ENCODE measurements at places on chromosomes 11 and 22. TPM values are rescaled to one million over a fixed set of nuclear protein-coding genes. Genes with fewer than 3 reads are reported as not detected.

- peaks cover 25% of the 10 kb centered on the region for H3K4me1 ChIP-seq
- no peaks in the 10 kb centered on the region for H3K36me3 ChIP-seq
- no peaks in the 10 kb centered on the region for H3K27me3 ChIP-seq
These were observed 1.5 kb downstream of the GALNT18 start for GRCh38 chr11:11620173-11620920.

DNA sequence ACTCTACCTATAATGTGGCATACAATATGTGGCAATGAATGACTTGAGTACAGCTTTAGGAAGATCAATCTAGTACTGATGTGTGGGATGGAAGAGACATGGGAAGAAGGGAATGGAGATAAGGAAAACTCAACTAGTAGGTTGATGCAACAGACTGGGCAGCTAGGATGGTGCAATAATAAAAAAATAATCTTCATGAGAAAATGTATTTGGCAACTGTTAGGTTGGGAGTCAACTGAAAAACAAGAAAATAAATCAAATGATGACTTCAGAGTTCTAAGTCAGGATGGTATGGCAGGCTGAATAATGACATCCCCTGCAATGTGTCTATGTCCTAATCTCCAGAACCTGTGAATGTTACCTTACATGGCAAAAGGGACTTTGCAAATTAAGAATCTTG, 236.8 kb upstream of the PITPNB start:
- no peaks in the 10 kb centered on the region for H3K27me3 ChIP-seq
- H3K4me3 ChIP-seq: no peak overlapping the region
- H3K27ac ChIP-seq: no peak overlapping the region

- no peaks in the 10 kb centered on the region for H3K27me3 ChIP-seq
- peak; percentile 73 for DNase-seq
- no peaks in the 10 kb centered on the region for H3K36me3 ChIP-seq
- H3K4me1 ChIP-seq: peaks cover 40% of the 10 kb centered on the region
These were observed 320 bp upstream of the PHLDA2 start for GRCh38 chr11:2929531-2929949.

DNA sequence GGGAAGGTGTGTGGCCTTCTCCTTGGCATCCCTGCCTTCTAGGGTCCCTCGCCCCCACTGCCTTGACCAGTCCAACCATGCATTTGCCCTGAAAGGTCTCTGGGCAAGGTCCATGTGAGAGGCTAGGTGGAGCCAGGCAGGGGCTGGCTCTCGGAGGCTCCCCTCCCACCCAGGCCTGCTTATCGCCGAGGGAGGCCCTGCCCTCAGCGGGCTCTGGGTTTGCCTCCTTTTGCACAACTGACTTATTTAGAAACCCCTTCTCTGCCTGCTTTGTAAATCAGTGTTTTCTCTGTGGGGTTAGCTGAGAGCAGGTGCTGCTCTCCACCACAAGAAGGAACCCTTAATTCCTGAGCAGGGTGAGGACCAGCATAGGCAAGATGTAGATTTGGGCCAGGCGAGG, 47.7 kb downstream of the CD82 start:
- H3K36me3 ChIP-seq: no peaks in the 10 kb centered on the region
- H3K4me1 ChIP-seq: peaks cover 7% of the 10 kb centered on the region
- DNase-seq: no peak
- no peak overlapping the region for H3K4me3 ChIP-seq
- no peak overlapping the region for H3K27ac ChIP-seq
- H3K27me3 ChIP-seq: no peaks in the 10 kb centered on the region

GRCh38 chr22:47460861-47461260, 698.4 kb downstream of the TBC1D22A start:
- H3K4me3 ChIP-seq: no peak overlapping the region
- H3K36me3 ChIP-seq: no peaks in the 10 kb centered on the region
- no peaks in the 10 kb centered on the region for H3K27me3 ChIP-seq
- no peaks in the 10 kb centered on the region for H3K4me1 ChIP-seq

DNA sequence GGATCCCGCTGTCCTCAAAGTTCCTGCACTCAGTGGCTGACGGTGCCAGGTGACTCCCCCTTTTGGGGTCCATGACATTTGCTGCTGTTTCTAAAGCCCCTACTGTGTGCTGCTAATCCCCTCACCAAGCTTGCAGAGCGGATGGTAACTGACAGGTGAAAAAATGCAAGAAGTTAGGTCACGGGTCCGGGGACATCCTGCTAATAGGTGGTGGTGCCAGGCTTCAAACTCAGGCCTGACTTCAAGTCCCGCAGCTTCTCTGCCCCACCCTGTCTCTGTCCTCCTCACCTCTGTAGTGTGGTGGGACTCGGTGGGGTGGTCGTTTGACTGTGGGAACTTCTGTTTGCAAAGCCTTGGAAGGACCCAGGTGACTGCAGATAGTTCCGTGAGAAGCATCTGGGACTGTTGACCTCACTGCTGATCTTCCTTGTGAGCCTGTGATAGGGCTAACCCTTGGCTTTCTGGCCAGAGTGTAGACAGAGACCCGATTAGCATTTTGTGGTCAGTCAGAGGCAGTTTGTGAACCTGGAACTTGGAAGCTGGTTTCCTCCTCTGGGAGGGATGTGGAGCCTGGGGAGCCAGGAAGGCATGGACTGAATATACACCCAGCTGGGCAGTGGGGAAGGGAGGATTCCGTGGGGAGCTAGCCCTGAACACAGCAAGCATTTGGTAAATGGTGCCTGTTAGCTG, 115.4 kb upstream of the OR4B1 start:
- H3K27me3 ChIP-seq: no peaks in the 10 kb centered on the region
- H3K27ac ChIP-seq: no peak overlapping the region
- H3K36me3 ChIP-seq: no peaks in the 10 kb centered on the region
- peaks cover 34% of the 10 kb centered on the region for H3K4me1 ChIP-seq
- no peak overlapping the region for H3K4me3 ChIP-seq

GRCh38 chr22:27798511-27799014, 3.0 kb downstream of the MN1 start:
- no peak overlapping the region for H3K4me3 ChIP-seq
- H3K27ac ChIP-seq: no peak overlapping the region
- no peaks in the 10 kb centered on the region for H3K36me3 ChIP-seq
- no peaks in the 10 kb centered on the region for H3K27me3 ChIP-seq
- peaks cover 38% of the 10 kb centered on the region for H3K4me1 ChIP-seq

DNA sequence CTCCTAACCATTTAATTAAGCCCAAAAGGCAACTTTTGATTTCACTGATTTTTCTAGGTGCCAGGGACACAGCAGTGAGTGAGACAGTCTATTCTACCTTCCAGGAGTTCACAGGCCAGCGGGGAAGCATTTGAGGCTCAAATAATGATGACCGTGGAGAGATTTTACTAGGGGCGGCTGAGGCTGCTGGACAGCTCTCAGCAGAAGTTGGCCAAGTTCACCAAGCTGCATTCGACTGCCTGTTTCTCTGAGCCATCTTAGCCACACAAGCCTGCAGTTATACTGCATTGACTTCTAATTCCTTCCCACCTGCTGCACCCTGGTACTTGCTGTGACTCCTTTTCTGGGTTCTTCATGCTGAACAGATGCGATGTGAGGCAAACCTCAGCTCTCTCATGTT, 168.9 kb upstream of the TBCEL start:
- no peaks in the 10 kb centered on the region for H3K36me3 ChIP-seq
- no peak overlapping the region for H3K27ac ChIP-seq
- H3K4me1 ChIP-seq: no peaks in the 10 kb centered on the region
- no peak overlapping the region for H3K4me3 ChIP-seq
- DNase-seq: no peak

GRCh38 chr22:22923930-22924329, 36.3 kb downstream of the IGLL5 start:
- no peaks in the 10 kb centered on the region for H3K36me3 ChIP-seq
- no peak overlapping the region for H3K4me3 ChIP-seq
- H3K4me1 ChIP-seq: no peaks in the 10 kb centered on the region
- no peak overlapping the region for H3K27ac ChIP-seq
- H3K27me3 ChIP-seq: no peaks in the 10 kb centered on the region

GRCh38 chr11:2778630-2779498, 79.1 kb upstream of the KCNQ1OT1 start:
- peaks cover 34% of the 10 kb centered on the region for H3K4me1 ChIP-seq
- no peaks in the 10 kb centered on the region for H3K27me3 ChIP-seq
- H3K36me3 ChIP-seq: no peaks in the 10 kb centered on the region
- DNase-seq: peak; percentile 91
- H3K4me3 ChIP-seq: no peak overlapping the region

GRCh38 chr11:114236829-114237228, 59.4 kb upstream of the NNMT start:
- H3K36me3 ChIP-seq: peaks cover 7% of the 10 kb centered on the region
- H3K4me1 ChIP-seq: peaks cover 40% of the 10 kb centered on the region
- peak; percentile 71 for DNase-seq
- no peak overlapping the region for H3K27ac ChIP-seq
- H3K27me3 ChIP-seq: no peaks in the 10 kb centered on the region
- no peak overlapping the region for H3K4me3 ChIP-seq

DNA sequence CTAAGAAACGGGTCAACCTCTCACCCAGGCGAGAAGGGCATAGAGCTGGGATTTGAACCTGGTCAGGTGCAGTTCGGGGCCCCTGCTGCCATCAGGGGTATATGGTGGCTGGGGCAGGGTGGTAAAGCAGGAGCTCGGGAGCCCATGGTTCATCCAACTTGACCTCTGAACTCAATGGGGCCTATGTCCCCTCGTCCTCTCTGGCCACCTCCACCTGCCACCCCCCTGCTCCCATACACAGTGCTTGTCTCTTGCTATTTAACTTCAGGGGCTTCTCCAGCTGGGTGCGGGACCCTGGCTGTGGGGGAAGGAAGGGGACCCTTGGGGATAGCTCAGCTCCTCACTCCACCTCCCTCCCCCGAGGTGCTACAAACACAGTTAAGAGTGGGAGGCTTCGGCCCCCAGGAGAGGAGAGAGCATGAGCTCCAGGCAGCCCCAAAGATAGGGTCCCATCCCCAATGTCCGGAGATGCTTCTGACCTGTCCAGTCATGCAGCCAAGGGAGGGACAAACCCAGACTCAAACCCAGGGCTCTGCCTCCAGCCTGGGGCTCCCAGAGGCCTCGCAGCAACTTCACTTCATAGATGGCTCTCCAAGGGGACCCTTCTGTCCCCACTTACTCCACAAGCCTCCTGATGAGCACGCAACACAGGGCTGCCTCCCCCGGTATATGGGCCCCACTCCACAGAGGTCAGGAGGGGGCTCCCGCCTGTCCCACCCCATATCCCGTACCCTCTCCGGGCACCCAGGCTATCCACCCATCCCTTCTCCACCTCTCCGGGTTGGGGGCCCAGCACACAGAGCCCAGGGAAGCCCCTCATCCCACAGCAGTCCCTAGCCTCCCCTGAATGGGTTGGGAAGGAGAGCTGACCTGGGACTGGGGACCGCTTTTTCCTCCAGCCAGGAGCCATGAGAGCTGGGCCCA, 712 bp downstream of the IL2RB start:
- no peaks in the 10 kb centered on the region for H3K27me3 ChIP-seq
- H3K27ac ChIP-seq: no peak overlapping the region
- no peaks in the 10 kb centered on the region for H3K36me3 ChIP-seq
- no peaks in the 10 kb centered on the region for H3K4me1 ChIP-seq
- no peak for DNase-seq

Gene NUP50
- total RNA-seq: 109 TPM

Gene ZC3H12C
- 34.3 TPM for total RNA-seq

Gene DLG2
- 79.4 TPM for total RNA-seq

Gene TMEM45B
- total RNA-seq: 22.3 TPM

All from thyroid gland (tissue), 4 donors.